NCI-H524 (cell line): ENCODE measurements at places on chromosomes 12 and 14.

- no peak for DNase-seq
These were observed 602 bp downstream of the APEX1 start for GRCh38 chr14:20455355-20456300.

DNA sequence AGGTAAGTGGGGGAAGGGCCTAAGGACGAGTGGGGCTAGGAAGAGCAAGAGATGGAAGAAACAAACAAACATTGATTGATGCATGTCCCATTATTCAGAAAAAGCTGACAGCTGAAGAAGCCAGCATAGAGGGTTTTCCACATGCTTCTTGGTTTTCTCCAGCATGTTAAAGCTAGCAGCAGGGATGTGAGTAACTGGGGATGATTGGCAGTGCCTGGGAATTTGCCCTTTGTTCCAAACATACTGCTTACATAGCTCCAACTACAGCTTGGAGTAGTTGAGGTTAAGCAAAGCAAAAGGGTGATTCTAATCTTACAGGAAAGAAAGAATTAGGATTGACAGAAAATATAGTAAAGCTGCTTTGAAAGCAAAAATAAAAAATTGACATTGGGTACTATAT lies 68.0 kb upstream of the IFNG-AS1 start:
- no peak for DNase-seq

DNA sequence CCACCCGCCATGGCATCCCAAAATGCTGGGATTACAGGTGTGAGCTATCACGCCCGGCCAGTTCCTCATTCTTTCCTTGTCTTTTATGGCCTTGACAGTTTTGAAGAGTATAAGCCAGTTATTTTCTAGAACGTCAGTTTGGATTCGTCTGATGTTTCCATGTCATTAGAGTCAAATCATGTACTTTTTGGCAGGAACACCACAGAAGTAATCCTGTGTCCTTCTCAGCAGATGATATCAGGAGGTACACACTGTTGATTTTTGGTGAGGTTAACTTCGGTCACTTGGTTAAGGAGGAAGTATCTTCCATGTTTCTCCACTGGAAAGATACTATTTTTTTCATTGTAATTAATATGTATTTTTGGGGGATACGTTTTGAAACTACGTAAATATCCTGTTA lies 25.1 kb upstream of the VPS33A start:
- no peak for DNase-seq

- DNase-seq: no peak
These were observed 5.1 kb downstream of the AHNAK2 start for GRCh38 chr14:104973135-104973384.

DNA sequence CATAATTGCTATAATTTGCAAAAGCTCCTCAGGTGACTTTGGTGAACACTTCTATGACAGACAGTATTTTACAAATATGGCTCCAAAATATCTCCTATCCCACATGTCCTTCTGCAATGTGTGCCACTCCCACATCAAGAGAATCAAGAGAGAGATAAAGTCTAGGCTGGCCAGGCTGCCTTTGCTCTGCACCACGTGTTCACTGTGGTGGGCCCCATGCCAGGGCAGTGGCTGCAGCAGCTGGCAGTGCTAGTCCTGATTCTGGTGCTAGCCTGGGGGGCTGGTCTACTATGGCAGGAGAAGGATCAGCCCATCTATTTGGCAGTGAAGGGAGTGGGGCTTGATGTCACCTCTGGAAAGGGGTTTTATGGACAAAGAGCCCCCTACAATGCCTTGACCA lies 86.3 kb downstream of the DRAM1 start:
- no peak for DNase-seq
